Activated naive CD8-positive, alpha-beta T cell treated with anti-CD3 and anti-CD28 coated beads, Interleukin-2, amount 50 U/mL, for 16 hours (primary cell): ENCODE measurements at places on chromosomes 11 and 22.

GRCh38 chr11:46181843-46182424 lies 60.7 kb upstream of the PHF21A start:
- DNase-seq: no peak

DNA sequence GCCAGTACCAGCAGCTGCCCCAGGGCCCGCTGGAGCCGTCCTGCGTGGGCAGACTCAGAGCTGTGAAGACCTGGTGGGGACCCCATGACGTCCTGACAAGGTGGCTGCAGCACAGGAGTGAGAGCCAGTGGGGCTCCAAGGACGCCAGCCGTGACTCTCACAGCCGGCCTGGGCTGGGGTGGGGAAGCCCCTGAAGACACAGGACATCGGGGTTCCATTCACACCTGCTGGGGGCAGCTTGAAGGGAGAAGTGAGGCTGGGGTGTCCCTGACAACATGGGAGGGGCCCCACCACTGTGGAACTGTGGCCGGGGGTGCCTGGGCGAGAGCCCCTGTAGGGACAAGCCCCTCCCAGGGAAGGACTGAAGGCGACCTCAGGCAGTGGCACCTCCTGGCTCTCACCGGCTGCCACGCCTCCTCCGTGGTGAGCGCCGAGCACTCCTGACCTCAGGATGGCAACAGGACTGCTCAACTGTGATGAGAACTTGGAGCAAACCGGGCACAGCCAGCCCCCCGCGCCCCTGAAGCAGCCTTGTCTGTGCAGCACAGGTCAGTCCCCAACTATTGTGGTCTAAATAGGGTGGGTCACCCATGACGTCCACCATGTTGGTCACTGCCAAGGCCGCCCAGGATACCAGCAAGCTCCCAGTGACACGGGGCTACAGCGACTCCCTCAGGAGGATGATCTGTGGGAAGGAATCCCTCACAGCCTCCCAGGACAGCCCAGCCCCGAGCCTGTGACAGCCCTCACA lies 22.7 kb upstream of the IL17REL start:
- no peak for DNase-seq

DNA sequence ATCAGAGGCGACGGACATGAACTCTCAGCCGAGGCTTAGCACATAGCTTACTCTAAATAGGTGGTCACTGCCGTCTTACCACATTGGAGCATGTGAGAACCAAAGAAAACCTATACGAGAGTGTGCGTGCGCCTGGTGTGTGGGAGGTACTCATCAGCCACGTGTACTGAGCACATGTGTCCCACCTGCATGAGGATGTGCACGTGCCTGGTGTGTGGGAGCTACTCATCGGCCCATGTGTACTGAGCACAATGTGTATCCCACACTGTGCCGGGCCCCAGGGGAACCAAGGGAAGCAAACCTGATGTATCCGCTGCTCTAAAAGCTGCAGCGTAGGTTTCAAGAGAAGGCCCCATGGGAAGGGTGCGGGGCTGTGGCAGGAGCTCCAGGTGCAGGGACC lies 56.4 kb downstream of the ANO1 start:
- DNase-seq: no peak

- DNase-seq: no peak
Measured at GRCh38 chr22:44160421-44160820, 20.3 kb upstream of the PARVG start.

- DNase-seq: no peak
Measured at GRCh38 chr11:113332023-113332422, 17.6 kb downstream of the TTC12 start.

- DNase-seq: no peak
Measured at GRCh38 chr11:65606876-65607613, 7.0 kb downstream of the MAP3K11 start.

GRCh38 chr22:42920101-42920820 lies 63.2 kb upstream of the ARFGAP3 start:
- no peak for DNase-seq

DNA sequence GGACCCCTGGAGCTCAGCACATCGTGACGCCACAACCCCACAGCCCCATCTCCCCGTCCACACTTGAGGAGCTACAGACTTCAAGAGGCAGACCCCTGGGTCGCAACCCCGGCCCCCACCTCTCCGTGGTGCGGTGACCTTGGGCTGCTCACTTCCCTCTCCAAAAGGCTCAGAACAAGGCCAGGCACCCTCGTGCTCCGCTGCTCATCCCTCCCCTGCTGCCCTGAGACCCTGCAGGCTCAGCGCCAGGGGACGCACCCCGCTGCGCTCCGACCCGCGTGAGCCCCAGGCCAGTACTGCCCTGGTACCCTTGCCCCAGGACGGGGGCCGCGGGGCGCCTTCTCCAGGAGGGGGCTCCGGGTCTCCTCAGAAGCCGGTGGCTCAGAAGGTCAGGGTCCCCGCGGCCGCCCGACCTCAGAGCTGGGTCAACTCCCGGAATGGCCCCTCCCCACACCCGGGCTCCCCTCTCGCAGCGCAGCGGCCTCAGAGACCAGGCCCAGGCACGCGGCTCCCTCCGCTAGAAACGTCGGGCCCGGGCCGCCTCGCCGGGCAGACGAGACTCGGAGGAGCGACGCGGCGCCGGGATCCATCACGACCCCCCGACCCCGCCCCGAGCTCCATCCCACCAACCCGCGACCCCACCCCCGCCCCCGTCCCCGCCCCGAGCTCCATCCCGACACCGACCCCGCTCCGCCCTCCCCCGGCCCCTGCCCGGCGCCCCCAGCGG lies 563 bp downstream of the GATD1 start:
- DNase-seq: no peak

- no peak for DNase-seq
Measured at GRCh38 chr11:92869716-92870115, 99.7 kb upstream of the MTNR1B start.

- DNase-seq: no peak
Measured at GRCh38 chr11:119319700-119320239, 2.8 kb upstream of the MCAM start.

DNA sequence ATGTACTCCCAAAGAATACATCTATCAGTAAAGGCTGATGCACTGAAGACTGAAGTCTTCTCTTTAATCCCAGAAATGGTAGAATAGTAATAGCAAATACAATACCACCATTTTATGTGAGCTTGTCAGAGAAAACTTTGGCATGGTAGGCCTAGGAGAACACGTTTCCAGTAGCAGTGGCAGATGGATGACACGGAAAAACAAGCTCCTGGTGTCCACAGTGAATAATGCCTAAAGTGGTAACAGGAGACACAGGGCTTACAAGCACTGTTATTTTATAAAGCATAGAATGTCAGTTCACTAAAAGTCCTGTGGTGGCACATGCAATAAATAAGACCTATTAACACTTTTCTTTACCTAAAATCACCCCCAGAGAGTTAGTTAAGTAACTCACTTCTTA lies 277.6 kb downstream of the TTC28 start:
- no peak for DNase-seq

GRCh38 chr11:70296681-70297080 lies 26.2 kb downstream of the PPFIA1 start:
- DNase-seq: no peak

DNA sequence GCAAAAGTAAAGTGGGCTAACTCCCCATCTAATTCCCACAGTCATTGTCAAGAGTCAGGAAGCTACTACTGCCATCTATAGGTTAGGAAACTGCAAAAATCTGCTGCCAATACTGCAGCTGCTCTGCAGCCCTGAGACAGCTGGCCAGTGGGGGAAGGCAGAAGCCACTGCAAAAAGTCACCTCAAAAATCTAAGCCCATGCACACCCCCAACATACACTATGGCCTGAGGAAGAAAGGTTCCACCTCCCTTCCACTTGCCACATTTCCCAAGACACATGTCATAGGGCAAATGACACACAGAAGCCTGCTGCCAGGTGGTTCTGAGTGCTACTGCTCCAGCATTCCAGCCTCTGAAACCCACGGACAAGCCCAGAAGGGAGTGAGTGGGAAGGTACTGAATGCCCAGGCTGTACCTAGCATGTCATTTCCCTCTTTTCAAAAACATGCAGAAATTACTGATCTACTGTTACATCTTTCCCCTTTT lies 36.9 kb downstream of the DGCR2 start:
- no peak for DNase-seq

- no peak for DNase-seq
Measured at GRCh38 chr11:127393460-127393997, 393.0 kb upstream of the KIRREL3 start.

GRCh38 chr11:64713781-64714363 lies 9.1 kb downstream of the NRXN2 start:
- DNase-seq: no peak

DNA sequence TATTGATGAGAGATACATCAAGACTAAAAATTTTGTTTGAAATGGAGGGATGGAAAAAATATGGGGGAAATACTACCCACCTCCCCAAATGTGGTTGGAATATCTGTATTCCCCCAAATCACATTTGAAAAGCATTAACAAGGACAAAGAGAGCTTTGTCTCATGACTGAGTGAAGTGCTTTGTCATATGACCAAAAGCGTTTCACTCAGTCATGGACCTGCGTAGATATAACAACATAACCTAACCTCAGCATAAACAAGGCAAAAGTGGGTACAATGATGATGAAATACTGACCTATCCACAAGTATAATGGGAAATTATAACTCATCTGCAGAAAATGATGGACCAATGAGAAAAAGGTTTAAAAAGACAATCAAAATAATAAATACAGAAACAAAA lies 418.3 kb downstream of the TBC1D22A start:
- DNase-seq: no peak

DNA sequence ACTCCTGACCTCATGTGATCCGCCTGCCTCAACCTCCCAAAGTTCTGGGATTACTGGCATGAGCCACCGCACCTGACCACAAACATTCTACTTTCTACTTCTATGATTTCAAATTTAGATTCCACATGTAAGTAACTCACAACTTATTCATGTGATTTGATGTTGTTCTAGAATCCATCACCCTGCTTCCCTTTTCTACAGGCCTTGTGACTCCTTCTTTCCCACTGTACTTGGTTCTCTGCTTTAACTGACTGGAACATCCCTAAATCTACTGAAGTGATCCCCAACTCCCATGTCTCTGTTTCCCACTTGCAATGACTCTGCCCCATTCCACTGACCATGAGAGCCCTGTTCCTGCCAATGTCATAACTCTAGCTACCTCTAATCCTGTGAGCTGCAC lies 25.7 kb upstream of the MRPL17 start:
- no peak for DNase-seq

DNA sequence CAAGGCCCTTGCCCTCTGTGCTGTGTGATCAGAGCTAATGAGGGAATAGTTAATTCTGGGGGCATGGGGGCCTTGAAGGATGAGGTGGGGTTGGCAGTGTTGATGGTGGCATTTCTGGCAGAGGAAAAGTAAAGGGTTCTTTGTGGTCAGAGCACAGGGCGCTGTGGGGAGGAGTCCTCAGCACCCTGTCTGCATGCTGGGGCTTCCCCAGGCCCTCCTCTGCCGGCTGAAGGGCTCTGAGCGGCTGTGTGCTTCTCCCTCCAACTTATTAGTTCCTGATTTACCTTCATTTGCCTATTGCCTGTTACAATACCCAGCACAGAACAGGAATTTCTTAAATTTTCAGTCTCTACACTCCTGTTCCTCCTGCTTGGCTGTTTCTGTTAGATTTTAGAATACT lies 122.8 kb downstream of the HIPK3 start:
- no peak for DNase-seq

- DNase-seq: no peak
Measured at GRCh38 chr11:78941226-78941851, 366.7 kb upstream of the NARS2 start.

GRCh38 chr11:120918257-120918656 lies 105.6 kb upstream of the TBCEL start:
- DNase-seq: no peak

DNA sequence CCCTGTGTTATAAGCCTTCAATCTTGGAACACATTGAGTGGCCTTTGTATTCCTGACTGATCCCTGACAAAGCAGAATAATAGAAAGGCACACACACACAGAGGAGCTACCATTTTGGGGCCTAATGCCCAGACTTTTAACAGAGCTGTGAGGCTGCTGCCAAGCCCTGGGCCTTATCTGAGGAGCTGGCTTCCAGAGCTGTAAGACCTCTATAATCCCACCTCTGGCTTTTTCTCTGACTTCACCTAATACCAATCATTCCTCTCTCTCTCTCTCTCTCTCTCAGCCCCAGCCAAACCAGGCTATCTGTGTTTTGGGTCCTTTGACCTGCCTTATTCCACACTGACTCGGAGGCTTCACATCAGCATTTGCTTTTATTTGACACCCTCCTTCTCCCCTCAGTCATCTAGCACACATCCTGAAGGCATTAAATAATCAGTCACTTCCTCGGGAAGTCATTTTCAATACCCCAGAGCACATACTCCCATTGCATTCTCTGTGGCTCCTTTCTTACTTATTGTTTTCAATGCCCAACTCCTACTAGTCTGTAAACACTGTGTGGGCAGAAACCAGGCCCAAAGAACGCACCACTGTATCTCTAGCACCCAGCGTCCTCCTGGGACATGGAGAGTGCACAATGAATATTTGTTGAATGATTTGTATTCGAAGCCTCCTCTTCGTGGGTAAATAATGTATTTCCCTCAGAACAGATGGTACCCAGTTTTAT lies 21.2 kb upstream of the TRIM44 start:
- no peak for DNase-seq

DNA sequence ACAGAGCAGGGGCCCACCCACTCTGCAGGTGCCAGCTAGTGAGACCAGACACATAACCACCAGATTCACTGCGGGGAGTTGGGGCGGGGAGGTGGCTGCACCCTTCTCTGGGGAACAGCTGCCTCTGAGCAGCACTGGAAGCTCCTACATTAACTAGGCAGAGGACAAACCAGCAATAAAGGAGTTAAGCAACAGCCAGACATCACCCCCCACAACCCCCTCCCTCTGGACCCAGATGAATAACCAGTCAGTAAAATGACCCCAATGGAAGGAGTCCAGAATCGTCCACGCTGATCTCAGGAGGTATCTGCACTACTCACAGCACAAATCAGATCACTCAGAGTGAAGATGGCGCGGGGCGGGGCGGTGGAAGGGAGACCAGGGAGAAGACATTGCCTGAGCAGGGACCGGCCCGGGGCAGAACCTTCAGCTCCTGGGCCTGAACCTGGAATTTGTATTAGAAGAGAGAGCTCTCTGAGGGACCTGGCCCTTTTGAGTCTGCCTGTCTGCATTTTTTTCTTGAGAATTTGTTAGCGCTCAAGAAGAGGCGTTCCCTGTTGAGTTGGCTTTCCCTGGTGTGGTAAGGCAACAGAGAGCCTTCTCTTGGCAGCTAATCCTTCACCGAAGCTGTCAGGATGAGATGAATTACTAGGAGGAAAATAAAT lies 125.5 kb upstream of the NCAM1 start:
- no peak for DNase-seq

GRCh38 chr22:37032535-37033460 lies 13.3 kb downstream of the MPST start:
- DNase-seq: no peak

GRCh38 chr11:55457641-55458040 lies 89.9 kb downstream of the OR4A15 start:
- DNase-seq: no peak

GRCh38 chr22:27626675-27627443 lies 174.7 kb downstream of the MN1 start:
- no peak for DNase-seq
